Peyer's patch (tissue), 4 donors: ENCODE measurements at places on chromosomes 2 and 18. TPM values are rescaled to one million over a fixed set of nuclear protein-coding genes. Genes with fewer than 3 reads are reported as not detected.

GRCh38 chr2:46703588-46703987 is 212.0 kb downstream of the MCFD2 start:
- no peak for DNase-seq

The FOXI3 gene
- not detected for total RNA-seq

DNA sequence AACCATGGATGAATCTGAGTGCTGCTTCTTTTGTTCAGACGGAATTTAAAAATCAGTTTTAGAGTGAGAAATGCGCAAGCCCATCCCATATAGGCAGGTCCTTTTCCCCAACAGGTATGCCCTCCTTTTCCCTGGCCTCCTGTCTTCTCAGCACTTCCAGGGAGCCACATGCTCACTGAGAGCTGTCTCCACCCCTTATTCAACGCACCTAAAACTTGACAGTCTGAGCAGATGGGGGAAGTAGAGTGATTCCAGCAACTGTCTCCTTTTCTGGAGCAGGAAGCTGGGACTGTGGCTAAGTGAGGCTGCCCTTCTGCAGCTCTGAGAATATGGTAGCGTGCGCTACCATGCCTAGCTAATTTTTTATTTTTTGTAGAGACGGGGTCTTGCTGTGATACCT is 53.1 kb upstream of the NOSTRIN start:
- DNase-seq = no peak

GRCh38 chr2:60621688-60622429 is 68.4 kb upstream of the BCL11A start:
- no peak for DNase-seq

- DNase-seq = no peak
These were observed 410.6 kb downstream of the PIK3C3 start for GRCh38 chr18:42365591-42365990.

GRCh38 chr18:10417191-10417590 is 37.2 kb upstream of the APCDD1 start:
- DNase-seq = no peak

DNA sequence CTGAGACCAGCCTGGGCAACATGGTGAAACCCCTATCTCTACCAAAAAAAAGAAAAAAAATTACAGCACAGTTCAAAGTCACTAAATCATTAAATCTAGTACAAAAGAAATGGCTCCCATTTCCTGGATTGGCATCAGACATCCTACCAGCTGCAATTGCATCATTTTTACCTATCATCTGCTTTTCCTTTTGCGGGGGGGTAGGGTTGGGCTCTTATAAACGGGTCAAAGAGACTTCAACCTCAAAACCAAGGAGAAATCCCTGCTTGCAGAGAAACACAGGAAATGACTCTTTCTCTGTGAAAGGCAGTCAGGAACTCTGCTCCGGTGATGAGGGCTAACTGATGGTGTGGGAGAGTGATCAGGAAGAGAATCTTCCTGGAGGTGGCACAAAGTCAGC is 45.3 kb upstream of the RFX8 start:
- no peak for DNase-seq

The CNDP1 gene
- 0.53 TPM for total RNA-seq

The GNLY gene
- 15.3 TPM for total RNA-seq

DNA sequence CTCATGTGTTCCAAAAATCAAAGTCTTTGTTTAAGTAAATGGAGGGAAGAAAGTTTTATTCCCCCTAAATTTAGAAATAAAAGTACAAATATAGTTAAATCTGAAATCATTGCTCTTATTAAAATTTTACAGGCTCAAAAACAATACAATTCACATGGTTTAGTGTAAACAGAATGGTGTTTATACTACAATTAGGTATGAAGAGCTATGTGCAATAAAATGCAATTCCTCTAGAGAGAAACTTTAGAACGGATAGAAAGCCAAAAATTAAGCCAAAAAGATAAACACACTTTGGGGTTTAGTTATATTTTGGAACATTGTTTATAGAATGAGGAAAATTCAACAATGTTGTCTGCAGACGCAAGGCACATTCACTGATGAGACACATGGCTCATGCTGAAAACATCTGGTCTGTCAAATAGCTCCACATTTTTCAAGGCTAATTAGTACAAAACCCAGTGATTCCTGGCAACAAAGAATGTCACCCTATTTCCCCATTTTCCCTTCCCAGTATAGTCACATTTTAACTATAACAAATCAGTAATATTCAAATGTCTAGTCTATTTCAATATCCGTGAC is 103.3 kb downstream of the EXOC6B start:
- DNase-seq = no peak

- DNase-seq = no peak
These were observed 46.2 kb downstream of the PARD6G start for GRCh38 chr18:80200932-80201672.

GRCh38 chr2:175855236-175855635 is 146.8 kb downstream of the LNPK start:
- DNase-seq = no peak

GRCh38 chr2:212709280-212709679 is 170.7 kb upstream of the ERBB4 start:
- no peak for DNase-seq
